ENCODE measurements at places on chromosomes 13 and 19.

- DNase-seq = no peak
Observed at GRCh38 chr13:21884965-21885567, 214.2 kb downstream of the FGF9 start.

DNA sequence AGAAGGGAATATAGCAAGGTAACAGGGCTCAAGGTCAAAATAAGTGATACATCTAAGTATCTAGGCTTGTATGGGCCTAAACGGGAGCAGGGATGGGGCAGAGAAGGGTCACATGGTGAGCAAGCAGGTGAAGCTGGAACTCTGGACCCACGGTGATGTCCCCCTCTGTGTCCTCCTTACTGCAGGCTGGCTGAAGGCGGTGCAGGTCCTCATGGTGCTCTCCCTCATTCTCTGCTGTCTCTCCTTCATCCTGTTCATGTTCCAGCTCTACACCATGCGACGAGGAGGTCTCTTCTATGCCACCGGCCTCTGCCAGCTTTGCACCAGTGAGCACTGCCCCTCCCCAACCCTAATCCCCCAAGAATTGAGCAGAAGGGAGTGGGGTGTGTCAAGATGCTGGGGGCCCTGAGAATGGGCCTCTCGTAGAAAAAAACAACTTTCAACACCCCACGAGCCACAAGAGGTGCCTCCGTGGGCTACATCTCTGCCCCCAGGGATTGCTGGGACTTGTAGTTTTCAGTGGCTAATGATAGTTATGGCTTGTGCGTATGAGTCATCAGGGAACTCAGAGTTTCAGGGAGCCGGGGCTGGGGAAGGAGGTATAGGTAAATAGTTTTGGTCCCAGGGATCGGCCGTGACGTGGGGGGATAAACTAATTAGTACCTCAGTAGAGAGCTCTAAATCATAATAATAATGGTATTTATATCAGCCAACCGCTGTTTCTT lies 4.0 kb downstream of the EMP3 start:
- DNase-seq = no peak

GRCh38 chr19:16788479-16788878 lies 40.7 kb upstream of the SIN3B start:
- no peak for DNase-seq

DNA sequence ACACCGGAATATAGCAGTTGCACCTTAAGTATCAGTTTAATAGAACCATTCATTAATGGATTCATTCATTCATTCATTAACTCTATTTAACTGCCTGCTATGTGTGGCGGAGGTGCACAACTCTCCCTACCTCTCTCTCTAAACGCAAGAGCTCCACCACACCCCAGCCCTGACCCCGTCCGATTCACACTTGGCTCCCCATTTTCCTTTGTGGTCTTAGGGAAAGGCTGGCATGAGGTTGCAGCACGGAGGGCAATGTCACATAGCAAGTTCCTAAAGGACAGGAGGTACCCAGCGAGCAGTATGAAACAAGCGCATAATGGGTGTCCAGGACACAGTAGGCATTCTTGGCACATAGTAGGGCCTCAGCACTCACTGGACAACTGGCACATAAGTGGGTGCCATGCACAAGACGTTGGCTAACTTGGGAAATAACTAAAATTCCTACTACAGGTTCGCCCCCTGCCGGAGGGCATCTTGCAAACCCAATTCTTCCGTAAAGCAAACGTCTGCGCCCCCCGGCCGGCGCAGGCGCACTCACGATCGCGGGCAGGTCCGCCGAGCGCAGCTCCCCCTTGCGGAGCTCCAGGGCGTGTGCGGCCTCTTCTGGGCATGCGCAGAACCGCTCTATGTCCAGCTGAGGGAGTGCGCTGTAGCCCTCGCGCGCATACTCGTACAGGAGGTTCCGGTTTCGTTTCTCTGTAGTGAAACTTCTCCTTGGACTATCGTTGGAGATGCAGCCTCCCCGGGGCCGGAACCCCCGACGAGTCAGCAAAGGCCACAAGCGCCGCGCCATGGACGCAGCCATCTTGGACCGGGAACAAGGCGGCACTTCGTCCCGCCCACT lies at the start of gene SARS2:
TSS of gene SARS2 (minus strand) at position 835 of the 847 bp plus-strand sequence. CDS start at position 808, 27 bp downstream.
- peak; percentile 87 for DNase-seq

- DNase-seq = no peak
Observed at GRCh38 chr13:113883921-113884804, 20.3 kb upstream of the GAS6 start.

DNA sequence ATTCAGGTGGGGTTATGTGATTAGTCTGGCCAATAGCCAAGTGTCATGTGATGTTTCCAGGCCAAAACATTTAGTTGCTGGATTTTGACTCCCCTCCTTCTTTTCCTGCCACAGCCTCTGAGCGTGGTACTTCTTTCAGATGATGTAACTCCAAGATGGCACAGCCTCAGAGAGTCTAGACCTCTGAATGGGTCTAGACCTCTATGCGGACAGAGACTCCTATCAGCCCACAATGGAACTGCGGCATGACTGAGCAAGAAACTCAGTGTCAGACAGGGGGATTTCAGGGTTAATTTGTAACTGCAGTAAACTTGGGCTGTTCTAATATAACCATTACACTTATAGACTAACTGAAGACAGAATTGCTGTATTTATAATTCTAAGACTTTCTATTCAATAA lies 42.6 kb upstream of the ZDHHC20 start:
- DNase-seq = no peak

DNA sequence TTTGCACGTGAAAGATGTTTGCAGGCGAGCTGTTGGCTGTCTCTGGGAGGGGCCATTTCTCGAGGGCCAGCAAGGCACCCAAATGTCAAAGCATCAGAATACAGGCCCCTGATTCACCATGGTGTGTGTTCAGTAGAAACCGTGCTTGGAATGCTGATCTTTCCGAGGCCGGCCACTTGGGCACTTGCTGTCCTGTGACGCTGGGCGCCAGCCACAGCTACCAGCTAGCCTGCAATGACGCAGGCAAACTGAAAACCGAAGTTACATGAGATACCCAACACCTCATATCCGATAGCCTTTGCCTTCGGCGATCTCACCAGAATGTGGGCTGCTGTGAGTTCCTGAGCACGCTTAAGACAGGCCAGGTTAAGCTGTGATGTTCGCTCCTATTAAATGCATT lies 12.0 kb downstream of the THOP1 start:
- DNase-seq = no peak

DNA sequence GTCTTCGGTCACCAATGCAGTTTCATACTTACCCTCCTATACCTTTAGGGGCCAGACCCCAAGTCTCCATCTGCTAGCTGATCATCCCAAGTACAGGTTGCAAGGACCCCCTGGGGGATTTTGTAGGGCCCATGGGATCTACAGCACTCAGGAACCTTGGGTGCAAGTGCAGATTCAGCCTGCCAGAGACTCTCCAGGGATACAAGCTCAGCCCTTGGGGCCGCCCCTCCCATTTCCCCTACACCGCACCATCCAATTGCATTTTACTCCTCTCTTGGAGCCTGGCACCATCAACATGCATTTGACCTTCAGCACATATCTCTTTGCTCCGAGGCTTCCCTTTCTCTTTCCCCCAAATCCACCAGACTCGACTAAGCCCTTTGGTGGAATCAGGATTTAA lies 154.7 kb upstream of the ZNF536 start:
- DNase-seq = no peak

DNA sequence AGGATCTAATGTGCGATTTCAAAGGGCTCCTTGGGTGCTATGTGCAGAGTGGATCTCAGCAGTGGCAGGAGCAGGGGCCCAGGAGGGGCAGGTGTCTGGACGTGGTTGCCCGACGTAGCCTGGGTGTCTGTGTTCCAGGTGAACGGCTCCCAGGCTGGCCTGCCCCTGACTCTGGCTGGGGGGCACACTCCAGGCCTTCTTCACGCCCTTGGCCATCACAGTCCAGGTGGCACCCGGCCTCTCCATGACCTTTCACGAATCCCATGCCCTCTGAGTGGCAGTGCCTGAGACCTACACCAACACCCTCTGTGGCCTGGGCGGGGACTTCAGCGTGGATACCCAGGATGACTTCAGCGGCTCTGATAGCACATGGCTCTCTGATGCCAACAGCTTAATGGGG lies 11.3 kb upstream of the FXYD3 start:
- DNase-seq = no peak

DNA sequence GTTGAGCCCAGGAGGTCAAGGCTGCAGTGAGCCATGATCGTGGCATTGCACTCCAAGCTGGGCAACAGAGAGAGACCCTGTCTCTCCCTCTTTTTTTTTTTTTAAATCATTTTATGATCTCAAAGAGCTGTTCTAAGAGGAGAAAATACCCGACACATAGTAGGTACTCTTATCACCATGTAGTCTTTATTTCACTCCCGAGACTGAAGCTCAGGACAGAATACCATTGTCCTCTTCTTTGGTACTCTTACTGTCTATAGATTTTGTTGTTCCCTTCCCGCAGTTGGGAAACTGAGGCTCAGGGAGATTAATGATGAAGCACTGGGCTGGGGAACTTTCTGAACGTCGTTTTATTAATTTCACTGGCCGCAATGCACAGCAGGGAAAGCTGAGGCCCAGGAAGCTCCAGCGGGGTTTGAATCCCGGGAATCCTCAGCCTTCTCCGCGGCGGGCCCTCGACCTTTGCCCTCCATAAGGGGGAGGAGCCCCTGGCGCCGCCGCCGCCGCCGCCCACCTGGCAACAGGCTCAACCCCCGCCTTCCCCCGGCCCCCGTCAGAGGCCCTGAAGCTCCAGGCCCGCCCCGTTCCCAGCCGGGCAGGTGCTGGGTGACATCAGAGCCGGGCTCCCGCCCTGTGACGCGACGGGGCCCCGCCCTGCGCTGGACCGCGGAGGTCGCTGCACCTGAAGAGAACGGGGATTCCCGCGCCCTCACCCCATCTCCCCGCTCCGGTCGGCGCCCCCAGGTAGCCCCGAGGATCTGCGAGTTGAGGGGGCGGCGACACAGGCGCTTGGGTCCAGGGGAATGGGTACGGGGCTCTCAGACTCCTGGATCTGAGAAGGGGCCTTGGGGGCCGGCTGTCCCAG lies 1.6 kb downstream of the MYH14 start:
- DNase-seq = peak; percentile 5

GRCh38 chr13:76703621-76704288 lies 182.4 kb downstream of the KCTD12 start:
- DNase-seq = no peak

DNA sequence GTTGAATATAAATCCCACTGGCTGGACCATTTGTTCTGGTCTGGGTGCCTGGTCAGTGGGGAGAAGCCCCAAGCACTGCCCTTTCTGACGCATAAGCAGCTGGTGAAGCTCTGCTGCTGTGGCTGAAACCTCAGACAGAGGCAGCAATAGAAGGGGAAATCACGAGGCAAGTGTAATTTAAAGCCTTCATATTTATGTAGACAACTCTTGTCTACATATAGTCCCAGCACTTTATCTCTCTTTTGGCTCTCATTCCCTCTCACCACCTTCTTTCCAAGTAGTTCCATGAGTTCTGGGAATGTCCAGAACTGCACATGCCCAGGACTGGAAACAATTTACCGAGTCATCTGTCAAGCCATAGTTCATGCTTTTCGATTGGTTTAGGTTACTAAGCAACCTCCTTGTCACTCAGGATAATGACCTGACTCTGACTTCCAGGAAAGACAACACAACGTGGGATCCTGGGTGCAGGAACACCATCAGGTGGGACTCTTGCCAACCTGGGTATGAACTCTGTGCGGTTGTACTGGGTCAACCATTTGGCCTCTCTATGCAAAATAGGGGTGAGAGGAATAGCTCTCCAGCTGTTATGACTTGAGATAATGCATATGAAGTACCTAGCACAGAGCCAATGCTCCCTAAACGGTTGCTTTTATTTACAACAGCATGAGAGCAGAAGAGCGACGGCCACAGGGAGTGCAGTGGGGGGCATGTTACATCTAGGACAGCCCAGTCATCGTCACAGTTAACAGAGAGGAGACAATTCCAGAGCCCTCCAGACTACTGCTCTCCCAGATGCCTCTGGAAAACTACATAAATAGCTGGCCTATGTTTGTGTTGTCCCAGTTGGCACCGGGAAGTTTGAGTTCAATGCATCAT lies 321.9 kb downstream of the FOXO1 start:
- no peak for DNase-seq

- DNase-seq = no peak
Observed at GRCh38 chr13:37479916-37480315, 118.7 kb downstream of the POSTN start.

GRCh38 chr19:54207983-54208783 lies 7.5 kb downstream of the RPS9 start:
- no peak for DNase-seq

GRCh38 chr13:68749796-68750195 lies 1357.8 kb upstream of the ATXN8OS start:
- no peak for DNase-seq

Data from NT2/D1 (cell line).